MG63 (cell line): ENCODE measurements at places on chromosomes 11 and 22. TPM values are rescaled to one million over a fixed set of nuclear protein-coding genes. Genes with fewer than 3 reads are reported as not detected.

The OR10D3 gene
- total RNA-seq: not detected in 2 replicates

The CBY1 gene
- total RNA-seq: 29.5 and 33.8 TPM in 2 replicates

The CECR2 gene
- total RNA-seq: 0.07 and 0.20 TPM in 2 replicates

DNA sequence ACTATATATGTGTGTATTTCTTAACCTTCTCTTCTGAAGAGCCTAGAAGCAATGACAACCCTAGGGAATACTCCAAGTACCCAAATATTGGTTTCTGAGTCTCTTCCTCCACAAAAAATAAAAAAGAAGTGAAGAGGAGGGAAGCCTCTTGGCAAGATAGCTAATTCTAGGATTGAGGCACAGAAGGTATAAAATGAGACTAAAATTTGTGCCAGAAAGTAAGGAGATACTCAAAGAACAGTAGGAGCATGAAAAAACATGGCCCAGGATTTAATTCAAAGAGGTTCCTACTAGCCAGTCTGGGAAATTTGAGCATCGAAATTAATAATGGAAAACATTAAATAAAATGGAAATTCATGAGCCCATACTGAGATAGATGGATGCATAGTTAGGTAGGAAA is 112.1 kb downstream of the PAX6 start:
- no peak for DNase-seq

- DNase-seq: no peak
Observed at GRCh38 chr11:63670096-63670432, 1.1 kb downstream of the ATL3 start.
